Esophagus squamous epithelium (tissue), 5 donors: ENCODE measurements at places on chromosomes 7 and 10. TPM values are rescaled to one million over a fixed set of nuclear protein-coding genes. Genes with fewer than 3 reads are reported as not detected.

GRCh38 chr7:77899516-77899915 lies 100.9 kb downstream of the PHTF2 start:
- DNase-seq: no peak
- no peaks in the 10 kb centered on the region for H3K4me1 ChIP-seq
- H3K36me3 ChIP-seq: no peaks in the 10 kb centered on the region
- no peak overlapping the region for H3K4me3 ChIP-seq

Gene GPR85
- not detected for total RNA-seq

DNA sequence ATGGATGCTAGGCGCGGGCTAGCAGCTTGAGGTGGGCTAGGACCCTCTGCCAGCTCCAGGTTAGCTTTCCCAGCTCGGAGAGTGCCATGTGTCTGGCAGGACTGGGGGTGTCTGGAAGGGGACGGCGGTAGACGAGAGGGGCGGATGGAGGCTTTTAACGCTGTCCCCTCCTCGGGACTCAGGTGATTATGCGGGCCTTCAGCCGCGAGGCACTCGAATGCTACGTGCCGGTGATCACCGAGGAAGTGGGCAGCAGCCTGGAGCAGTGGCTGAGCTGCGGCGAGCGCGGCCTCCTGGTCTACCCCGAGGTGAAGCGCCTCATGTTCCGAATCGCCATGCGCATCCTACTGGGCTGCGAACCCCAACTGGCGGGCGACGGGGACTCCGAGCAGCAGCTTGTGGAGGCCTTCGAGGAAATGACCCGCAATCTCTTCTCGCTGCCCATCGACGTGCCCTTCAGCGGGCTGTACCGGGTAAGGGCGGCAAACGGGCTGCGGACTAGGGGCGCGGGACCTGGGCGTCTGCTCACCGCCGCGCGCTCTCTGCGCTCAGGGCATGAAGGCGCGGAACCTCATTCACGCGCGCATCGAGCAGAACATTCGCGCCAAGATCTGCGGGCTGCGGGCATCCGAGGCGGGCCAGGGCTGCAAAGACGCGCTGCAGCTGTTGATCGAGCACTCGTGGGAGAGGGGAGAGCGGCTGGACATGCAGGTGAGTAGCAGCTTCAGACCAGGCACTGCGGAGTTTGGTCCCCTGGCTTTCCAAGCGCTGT lies 1.1 kb downstream of the CYP26A1 start:
- no peak overlapping the region for H3K27ac ChIP-seq
- no peaks in the 10 kb centered on the region for H3K36me3 ChIP-seq
- peaks cover 42% of the 10 kb centered on the region for H3K4me1 ChIP-seq

Gene GBX1
- not detected for total RNA-seq

DNA sequence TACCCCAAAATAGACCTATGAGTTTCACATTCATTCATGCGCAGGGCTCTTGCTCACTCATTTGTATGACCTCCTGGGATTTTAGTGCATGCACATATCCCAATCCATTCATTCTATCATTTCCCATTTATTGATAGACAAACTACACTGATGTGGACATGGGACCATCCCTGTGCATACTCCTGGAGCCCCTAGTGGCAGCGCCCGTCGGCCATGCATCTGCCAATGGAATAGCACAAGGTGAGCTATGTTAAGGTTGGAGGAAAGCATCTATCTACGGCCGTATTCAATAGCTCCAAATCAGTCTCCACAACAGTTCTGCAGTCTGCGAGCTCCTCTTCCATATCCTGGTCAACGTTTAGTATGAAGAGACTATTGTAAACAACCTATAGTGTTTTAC lies 31.7 kb upstream of the FIGNL1 start:
- no peak overlapping the region for H3K4me3 ChIP-seq
- no peaks in the 10 kb centered on the region for H3K36me3 ChIP-seq
- H3K4me1 ChIP-seq: no peaks in the 10 kb centered on the region
- no peak for DNase-seq
- no peak overlapping the region for H3K27ac ChIP-seq

DNA sequence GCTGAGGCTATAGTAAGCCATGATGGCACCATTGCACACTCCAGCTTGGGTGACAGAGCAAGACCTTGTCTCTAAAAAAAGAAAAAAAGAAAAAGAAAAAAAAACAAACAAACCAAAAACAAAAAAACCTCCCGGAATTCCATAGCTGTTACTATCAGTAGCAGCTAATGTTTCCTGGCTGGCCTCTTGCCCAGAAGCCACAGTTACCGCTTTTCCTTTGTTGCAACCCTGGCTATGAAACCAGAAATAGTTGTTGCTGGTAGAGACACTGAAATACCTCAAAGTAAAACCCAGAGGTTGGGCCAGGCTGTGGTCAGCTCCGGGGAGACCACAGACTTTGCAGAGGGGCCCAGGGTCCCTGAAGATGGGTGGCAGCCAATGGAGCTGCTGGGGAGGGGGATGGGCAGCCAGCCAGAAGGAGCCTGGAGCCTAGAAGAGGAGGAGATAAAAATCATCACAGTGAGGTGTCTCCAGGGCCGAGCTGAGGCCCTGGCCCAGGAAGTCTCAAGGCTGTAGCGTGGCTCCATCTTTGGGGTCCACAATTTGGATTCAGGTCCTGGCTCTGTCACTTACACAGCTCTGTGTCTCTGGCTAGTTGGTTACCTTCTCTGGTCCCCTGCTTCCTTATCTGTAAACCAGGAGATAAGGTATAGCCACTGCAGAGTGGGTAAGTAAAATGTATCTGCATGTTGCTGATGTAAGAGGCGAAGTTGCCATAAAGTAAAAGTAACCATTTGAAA lies 3.4 kb upstream of the CHST12 start:
- no peaks in the 10 kb centered on the region for H3K36me3 ChIP-seq
- H3K4me3 ChIP-seq: no peak overlapping the region
- no peaks in the 10 kb centered on the region for H3K27me3 ChIP-seq
- no peak for DNase-seq

DNA sequence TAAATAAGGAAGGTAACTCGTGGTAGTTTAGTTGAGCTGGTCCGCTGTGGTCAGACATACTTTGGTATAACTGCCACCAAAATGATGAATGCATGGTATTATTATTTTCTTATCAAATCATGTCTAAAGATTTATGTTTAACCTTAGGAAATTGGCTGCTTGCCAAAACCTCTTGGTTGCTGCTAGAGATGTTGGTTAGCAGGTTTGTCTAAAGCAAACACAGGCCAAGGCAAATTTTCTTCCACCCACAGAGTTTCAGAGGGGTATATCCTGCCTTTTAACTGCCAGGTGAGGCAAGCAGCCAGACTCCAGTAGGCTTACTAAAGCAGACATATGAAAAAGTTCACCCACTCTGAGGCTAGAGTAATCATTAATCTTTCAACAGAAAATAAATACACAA lies 101.4 kb downstream of the SEMA3E start:
- DNase-seq: no peak
- no peaks in the 10 kb centered on the region for H3K36me3 ChIP-seq
- H3K27ac ChIP-seq: no peak overlapping the region
- no peaks in the 10 kb centered on the region for H3K27me3 ChIP-seq
- no peaks in the 10 kb centered on the region for H3K4me1 ChIP-seq

GRCh38 chr10:102281102-102281487 lies 35.8 kb downstream of the GBF1 start:
- peaks cover 70% of the 10 kb centered on the region for H3K4me1 ChIP-seq
- DNase-seq: no peak
- no peaks in the 10 kb centered on the region for H3K36me3 ChIP-seq
- H3K27ac ChIP-seq: peak overlapping the region; percentile 52
- H3K4me3 ChIP-seq: peak overlapping the region; percentile 31

DNA sequence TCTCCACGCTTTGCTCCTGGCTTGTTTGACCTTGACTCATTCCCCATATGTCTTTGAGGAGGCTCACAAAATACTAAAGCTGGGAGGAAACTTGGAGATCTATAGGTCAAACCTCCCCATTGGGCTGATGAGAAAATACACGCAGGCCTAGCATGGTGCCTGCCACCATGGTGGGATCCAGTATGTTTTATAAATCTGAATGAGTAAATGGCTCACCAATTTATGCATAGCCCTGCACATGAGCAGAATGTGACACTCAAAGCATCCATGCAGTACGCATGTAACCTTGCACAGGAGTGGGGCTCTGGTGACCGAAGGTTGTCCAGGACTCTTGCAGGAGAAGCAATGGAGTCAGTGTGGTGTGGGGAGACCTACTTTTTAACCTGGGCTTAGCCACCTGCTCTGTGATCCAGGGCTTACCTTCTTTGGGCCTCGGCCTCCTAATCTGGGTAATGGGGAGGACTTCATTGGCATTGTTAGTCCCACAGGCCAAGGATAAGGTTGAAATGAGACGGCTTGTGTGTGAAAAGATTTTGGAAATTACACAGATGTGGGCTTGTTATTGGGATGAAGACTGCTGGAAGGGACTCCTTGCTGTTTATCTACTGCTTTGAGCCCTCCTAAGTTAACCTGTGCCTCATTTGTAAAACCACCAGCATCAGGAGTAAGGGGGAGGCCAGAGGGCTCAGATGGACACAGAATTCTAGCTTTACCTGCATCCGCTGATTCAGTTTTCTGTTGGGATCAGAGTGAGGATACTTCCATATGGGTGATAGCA lies 58.4 kb downstream of the ADCYAP1R1 start:
- no peak for DNase-seq
- H3K27ac ChIP-seq: no peak overlapping the region
- H3K36me3 ChIP-seq: no peaks in the 10 kb centered on the region
- no peaks in the 10 kb centered on the region for H3K4me1 ChIP-seq
- no peaks in the 10 kb centered on the region for H3K27me3 ChIP-seq
- no peak overlapping the region for H3K4me3 ChIP-seq

- H3K36me3 ChIP-seq: no peaks in the 10 kb centered on the region
- no peaks in the 10 kb centered on the region for H3K4me1 ChIP-seq
- H3K27me3 ChIP-seq: no peaks in the 10 kb centered on the region
- no peak overlapping the region for H3K27ac ChIP-seq
- DNase-seq: no peak
These were observed 52.5 kb upstream of the UNC5B start for GRCh38 chr10:71159892-71160291.

Gene PTPRZ1
- 33.6 TPM for total RNA-seq

DNA sequence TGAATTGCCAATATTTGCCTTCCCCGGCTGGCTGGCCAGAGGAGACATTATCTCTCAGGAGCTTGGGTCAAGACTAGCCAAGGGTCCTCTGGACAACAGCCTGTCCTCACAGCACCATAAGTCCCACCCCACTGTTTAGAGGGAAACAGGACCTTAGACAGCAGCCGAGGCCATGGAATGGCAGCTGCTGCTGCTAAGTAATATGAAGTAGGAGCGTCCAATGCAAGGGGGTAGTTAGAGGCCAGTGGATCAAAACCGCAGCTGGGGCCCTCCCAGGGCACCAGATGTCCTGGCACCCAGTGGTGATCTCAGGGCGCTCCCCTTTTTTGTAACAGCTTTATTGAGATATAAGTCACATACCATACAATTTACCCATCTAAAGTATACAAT lies 12.9 kb upstream of the KCP start:
- H3K27me3 ChIP-seq: no peaks in the 10 kb centered on the region
- no peak overlapping the region for H3K4me3 ChIP-seq
- DNase-seq: no peak
- no peaks in the 10 kb centered on the region for H3K36me3 ChIP-seq
- H3K27ac ChIP-seq: no peak overlapping the region

- H3K36me3 ChIP-seq: no peaks in the 10 kb centered on the region
- H3K4me1 ChIP-seq: peaks cover 15% of the 10 kb centered on the region
- no peak overlapping the region for H3K4me3 ChIP-seq
- H3K27me3 ChIP-seq: peaks cover 16% of the 10 kb centered on the region
These were observed 3.8 kb downstream of the NODAL start for GRCh38 chr10:70437721-70438120.

Gene FFAR4
- total RNA-seq: not detected

Gene SFRP4
- total RNA-seq: 0.57 TPM

DNA sequence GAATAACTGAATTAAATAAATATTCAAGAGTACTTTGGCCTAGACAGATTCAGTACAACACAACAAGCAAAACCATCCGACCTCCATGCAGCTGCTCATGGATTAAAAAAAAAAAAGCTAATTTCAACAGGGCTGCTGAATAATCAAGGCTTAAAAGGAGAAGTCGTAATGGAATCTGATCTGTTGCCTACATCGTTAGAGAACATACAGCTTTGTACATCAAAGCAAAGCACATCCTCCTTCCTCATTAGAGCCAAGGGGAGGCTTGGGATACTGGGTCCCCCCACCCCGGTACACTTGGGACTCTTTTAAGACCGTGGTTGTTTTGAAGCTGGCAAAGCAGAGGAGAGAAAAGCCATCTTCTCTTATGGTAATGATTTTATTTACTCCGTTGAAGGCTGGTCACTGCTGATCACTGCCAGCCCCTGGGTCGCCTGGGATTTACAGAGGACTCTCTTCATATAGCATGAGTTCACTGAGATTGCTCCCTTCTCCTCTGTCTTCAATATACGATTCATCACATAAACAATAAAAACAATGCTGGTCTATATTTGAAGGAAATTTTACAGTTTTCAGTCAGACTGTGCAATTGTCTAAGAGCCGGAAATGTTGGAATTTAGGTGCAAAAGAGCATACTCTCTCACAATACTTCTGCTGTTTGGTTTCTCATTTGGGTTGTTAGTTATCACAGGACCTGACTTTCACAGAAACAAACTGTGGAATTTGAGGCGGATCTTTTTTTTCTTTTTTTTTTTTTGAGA lies 148.8 kb downstream of the FAM107B start:
- no peak for DNase-seq
- no peaks in the 10 kb centered on the region for H3K27me3 ChIP-seq
- no peaks in the 10 kb centered on the region for H3K4me1 ChIP-seq

DNA sequence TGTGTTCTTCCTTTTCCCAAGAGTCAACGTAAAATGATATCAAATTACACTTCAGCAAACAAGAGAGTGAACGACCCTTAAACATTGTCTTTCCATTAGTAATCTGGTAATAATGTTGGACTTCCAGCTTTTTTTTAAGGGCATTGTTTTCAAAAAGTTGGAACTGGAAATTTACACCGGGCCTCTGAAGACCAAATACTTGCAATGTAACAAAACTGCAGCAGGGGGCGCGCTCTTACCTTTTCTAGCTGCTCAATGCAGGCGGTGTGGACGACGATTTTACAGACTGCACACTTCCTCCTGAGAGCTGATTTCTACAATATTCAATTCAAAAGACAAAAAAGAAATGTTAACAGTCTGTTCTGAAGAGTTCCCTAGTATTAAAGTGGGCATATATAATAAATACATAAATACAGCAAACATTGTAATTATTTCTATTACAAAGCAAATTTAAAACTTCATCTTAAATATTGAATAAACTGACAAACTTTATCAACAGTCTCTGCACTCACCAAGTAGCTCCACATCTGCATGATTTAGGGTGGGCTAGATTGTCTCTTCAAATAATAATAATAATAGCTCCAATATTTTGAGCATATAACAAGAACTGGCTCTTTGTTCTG lies 190.4 kb downstream of the DGKI start:
- no peak overlapping the region for H3K4me3 ChIP-seq
- H3K27ac ChIP-seq: no peak overlapping the region
- no peaks in the 10 kb centered on the region for H3K27me3 ChIP-seq
- no peaks in the 10 kb centered on the region for H3K36me3 ChIP-seq
- no peak for DNase-seq

DNA sequence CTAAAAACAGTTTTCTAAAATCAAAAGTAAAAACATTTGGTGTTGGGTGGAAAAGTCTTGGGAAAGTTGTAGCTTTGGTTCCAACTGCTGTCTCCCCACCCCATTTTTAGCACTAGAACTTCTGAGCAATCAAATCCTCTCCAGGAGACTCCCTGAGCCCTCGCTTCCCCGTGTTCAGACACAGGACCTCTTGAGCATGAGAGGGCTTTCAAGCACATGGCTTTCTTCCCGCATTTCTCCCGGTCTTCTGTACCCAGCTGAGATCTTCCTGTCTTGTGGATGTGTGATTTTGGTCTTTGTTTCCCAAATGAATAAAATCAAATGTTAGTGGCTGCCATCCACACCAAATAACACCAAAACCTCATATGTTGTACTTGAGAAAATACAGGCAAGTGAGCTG lies 5.0 kb downstream of the CXCL12 start:
- no peak overlapping the region for H3K27ac ChIP-seq
- H3K36me3 ChIP-seq: peaks cover 14% of the 10 kb centered on the region
- H3K27me3 ChIP-seq: peaks cover 11% of the 10 kb centered on the region
